ENCODE measurements at places on chromosomes 16 and 17. TPM values are rescaled to one million over a fixed set of nuclear protein-coding genes. Genes with fewer than 3 reads are reported as not detected.

The VTN gene
- 15.4 TPM for polyA plus RNA-seq

The PRKCB gene
- polyA plus RNA-seq: 4.1 TPM

The SALL1 gene
- 123 TPM for polyA plus RNA-seq

The CIITA gene
- 5.0 TPM for polyA plus RNA-seq

The FBXL16 gene
- 0.67 TPM for polyA plus RNA-seq

The CDH11 gene
- 177 TPM for polyA plus RNA-seq

The HBA1 gene
- polyA plus RNA-seq: 749 TPM

Data from renal cortex interstitium (tissue), 15 donors.